Tongue (tissue), 3 donors: ENCODE measurements at places on chromosomes 1 and 21.
A peak's percentile ranks its signal among the peaks of the same experiment; 100 is the strongest.

- DNase-seq = no peak
Measured at GRCh38 chr1:111841746-111842145, 86.0 kb downstream of the DDX20 start.

DNA sequence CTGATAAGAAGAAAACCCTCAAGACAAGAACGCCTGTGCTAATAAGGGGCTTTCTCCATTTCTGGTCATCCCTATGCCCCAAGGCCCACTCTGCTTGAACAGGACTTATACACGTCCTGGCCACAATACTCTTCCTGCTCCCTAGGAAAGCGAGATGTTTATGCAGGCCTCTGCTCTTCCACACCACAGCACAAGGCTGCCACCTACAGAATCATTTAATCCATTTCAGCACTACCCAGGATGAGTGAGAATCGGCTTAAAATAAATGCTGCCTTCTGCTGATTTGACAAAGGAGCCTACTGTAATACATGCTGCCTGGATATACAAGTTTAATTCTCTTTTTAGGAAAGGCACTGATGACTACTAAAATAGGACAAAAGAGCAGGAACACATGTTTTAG is 29.4 kb downstream of the FRRS1 start:
- peak; percentile 60 for DNase-seq

DNA sequence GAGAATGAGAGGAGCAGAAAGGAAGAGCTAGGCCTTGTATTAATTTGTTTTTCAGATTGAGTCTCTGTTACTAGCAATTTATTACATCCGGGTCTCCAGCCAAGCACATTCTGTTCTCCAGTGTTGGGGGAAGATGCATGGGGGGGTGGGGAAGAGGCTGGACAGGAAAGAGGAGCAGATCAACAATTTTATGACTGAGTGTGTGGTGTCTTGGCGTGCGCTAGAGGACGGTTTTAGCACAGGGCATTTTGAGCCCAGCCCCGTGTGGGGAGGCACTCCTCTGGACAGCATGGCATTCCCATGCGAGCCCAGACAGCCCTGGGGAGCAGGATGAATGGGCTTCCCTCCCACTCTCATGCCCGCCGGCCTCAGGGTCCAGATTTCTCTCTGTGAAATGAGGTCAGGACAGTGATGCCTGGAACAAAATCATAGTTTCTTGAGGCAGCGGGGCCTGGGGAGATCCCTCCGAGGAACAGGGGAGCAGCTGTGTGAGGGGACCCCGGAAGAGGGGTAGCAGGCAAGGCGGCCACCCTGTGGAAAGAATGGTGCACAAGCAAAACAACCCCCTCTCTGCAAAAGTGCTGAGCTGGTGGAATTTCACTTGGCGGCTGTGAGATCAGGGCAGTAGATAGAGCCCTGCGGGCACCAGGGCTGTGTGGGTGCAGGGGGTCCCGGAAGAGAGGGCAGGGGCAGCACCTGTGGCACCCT is 16.3 kb downstream of the SOX13 start:
- no peak for DNase-seq

GRCh38 chr1:37437087-37437486 is 37.3 kb upstream of the ZC3H12A start:
- DNase-seq = no peak

GRCh38 chr1:168958562-168959289 is 147.8 kb upstream of the ATP1B1 start:
- no peak for DNase-seq

- peak; percentile 1 for DNase-seq
Measured at GRCh38 chr1:234437423-234438171, 41.4 kb downstream of the TARBP1 start.

DNA sequence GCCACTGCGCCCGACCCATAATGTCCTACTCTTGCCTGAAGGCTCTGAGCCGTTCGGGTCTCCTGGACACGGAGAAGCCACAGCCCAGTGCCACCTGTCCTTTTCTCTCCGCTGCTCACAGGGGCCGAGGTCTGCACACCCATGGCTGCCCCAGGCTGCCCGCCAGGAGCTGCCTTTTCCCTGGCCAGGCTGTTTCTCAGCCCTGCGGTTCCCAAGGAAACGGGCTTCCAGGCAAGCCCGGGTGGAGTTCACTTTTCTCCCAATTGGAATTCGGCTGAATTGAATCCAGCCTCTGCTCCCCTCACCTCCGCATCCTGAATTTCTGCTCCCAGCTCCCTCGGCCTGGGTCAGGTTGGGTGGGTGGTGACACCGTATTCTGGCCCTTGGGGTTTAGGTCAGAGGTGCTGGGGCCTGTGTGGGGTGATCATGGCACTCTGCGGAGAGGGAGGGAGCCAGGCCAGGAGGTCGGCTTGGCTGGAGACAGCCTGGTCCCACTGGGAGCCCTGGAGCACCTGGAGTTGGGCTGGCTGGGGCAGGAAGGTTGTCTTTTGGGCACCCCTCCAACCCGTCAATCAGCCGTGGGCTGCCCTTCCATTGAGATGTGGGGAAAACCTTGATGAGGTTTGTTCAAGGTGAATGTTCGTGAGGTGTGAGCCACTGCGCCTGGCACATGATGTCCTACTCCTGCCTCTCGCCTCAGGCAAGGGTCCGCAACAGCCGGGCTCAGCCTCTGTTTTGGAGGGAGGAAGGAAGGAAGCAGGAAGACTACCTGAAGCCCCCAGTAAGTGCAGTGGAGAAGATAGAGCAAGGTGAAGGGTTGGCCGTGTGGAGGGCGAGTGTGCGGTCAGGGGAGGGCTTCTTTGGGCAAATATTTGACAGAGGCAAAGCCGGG is 25.1 kb downstream of the RRP1 start:
- peak; percentile 42 for DNase-seq

DNA sequence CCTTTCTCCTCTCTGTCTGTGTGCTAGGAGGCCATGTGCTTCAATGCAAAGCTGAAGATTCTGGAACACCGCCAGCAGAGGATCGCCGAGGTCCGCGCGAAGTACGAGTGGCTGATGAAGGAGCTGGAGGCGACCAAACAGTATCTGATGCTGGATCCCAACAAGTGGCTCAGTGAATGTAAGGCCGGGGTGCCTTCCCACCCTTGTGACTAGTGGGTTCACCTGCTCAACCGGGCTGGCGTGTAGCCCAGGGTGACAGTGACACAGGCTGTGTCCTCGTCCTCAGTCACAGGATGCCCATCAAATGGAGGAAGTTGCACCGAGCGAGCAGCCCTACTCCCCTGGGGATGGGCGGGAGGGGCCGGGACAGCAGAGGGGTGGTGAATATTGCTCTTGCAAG is 544.1 kb downstream of the KIF26B start:
- DNase-seq = peak; percentile 21

DNA sequence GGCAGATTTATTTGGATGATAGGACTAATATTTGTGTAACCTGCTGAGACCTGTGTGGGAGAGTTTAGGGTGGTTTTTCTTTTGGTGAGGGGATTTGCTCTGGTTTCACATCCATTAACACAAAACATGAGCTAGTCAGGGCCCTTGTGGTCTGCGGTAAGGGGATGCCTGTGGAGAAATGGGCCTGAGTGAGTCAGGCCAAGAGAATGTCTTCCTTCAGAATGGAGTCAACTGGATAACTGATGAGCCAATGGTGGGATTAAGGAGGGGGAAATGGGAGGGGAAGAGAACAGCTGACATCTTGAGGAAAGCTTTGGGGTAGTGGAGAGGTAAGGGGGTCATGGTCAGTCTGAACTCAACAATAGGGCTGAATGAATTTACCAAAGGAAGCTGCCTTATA is 13.9 kb downstream of the WNT2B start:
- no peak for DNase-seq

DNA sequence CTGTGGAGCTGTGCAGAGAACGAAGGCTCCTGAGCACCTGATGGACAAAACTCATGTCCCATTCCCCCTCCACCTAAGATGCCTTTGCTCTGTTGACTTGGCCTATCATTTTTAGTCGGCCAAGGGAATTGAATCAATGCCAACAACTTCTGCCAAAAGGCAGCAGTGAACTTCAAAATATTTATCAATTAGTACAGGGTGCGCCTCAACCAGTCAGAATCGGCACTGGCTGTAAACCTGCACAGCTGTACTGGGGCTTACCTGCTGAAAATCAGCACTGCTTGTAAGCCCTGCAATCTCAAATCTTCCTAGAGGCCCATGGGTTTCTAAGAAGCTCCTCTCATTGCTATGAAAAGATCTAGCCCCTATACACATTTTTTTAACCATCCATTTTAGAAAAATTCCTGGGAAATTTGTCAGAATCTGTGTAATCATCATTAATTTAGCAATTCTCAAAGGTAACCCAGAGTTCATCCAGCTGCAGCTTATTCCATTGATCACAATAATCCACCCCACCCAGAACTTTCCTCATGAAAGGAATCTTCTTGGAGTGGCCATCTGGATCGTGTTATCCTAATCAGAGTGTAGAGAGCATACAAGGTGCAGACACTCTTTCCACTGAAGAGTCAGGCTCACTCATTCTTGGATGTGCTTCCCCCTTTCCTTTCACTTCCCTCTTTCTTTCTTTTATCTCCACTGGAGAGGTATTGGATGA is 40.2 kb downstream of the ADAMTS1 start:
- DNase-seq = peak; percentile 58

- peak; percentile 85 for DNase-seq
Measured at GRCh38 chr1:15430787-15431570, 7.3 kb upstream of the CTRC start.

DNA sequence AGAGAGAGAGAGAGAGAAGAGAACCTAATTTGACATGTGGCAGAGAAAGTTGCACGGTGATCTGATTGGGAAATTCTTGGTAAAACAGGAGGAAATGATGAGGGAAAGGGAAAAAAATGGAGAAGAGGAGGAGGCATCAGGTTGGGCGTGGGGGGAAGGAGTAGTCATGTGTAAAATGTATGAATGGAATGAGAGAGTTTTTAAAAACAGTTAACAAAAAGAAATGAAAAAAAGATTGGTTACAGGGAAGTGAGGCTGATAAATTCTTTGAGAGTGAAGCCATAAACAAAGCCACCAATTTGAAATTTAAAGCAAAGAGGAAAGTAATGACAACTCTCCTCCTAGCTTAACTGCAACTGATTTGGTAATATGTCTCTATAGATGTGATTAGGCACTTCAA is 409.2 kb downstream of the USH2A start:
- DNase-seq = no peak

- peak; percentile 35 for DNase-seq
Measured at GRCh38 chr21:39467746-39468145, 16.0 kb downstream of the SH3BGR start.

DNA sequence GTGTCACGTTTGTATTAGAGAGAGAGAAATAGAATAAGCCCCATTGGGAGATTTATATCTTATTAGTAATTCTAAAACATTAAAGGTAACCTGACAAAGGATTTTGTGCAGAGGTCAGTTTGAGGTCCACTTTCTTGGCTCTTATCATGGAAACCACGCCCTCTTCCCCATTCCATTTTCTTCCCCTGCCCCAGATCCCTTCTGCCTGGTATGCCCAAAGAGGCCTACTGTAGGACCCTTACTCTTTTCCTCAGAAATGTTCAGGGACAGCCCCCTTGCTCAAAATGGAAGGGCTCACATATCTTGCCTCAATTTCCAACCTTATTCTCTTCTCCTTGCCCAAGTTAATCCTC is 9.6 kb downstream of the CCDC185 start:
- no peak for DNase-seq

DNA sequence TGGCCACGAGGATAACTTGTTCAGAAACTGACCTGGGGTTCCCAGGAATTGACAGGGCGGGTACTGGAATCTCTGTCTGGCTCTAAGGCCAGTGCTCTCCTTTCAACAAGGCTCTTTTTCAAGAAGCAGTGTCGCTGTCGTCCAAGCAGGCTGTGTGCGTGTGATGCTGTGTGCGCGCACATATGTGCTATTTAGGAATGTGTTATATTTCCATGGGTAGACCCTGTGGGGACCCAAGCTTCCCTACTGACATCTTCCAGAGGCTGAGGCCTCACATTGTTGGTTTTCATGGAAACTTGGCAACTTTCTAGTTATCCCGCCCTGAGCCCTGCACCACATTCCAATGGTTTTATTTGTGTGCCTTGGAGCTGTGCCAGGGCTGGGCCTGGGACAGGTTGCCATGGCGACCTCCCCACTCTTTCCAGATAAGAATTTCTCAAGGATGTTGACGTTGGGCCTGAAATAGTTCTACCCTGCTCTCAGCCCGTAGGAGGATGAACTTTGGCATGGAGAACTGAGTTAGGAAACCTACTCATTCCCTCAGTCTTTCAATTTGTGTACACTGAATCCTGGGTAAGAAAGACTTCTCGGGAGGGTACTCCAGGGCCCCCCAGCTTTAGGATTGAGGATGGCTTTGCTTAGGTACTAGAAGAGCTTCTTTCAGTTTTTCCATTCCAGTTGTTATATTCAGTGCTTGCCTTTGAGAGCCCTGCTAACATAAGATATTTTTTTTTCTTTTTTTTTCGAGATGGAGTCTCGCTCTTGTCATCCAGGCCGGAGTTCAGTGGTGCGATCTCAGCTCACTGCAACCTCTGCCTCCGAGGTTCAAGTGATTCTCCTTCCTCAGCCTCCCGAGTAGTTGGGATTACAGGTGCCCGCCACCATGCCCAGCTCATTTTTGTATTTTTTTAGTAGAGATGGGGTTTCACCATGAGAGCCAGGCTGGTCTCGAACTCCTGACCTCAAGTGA is 38.8 kb upstream of the SRSF10 start:
- DNase-seq = peak; percentile 97

DNA sequence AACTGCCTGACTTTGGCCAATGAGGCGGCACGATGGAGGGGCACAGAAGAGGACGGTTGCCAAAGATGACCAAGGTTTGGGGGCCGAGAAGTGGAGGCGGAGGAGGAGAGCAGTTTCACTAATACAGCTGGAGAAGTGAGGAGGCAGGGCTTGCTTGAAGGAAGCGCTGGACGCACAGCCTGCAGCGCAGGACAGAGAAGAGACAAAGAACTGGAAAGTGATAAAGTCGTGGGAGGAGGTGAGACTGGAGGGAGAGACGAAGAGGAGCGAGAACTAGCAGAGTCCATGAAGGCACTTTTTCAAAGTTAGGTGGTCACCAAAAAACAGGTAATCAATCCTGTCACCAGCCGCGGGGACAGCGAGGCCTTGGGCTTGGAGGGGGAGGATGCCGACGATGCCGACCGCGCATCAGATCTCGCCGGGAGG is 771 bp downstream of the PACC1 start:
- peak; percentile 26 for DNase-seq

DNA sequence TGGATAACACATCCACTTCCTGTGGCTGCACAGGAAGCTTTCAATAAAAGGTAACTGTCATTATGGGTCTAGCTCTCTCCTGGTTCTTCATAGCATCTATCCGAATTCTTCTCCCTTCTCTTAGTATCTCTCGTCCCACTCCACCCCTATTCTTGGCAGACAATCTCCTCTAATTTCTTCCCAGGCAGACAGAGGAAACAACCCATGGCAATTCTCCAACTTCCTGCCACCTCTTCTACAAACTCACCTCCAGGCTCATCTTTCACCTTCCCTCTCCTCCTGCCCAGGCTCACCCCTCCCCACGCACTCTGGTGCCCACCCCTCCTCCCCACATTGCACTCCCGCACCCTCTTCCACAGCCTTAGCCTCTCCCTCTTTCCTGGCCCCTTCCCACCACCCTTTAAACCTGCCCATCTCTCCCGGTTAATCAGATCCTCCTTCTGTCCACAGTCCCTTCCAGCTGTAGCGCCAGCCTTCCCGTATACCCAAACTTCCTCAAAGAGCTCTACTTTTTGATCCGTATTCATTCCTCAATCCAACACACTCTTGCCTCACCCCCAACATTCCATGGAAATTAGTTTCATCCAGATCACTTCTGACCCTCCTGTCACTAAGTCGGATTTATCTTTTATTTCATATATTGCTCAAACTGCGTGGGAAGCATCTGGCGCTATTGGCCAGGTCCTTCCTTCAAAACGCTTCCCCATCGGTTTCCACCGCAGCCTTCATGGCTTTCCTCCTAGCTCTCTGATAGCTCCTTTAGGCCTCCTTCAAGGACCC is 25.9 kb downstream of the SHISA4 start:
- DNase-seq = no peak
